Activated naive CD4-positive, alpha-beta T cell treated with anti-CD3 and anti-CD28 coated beads, Interleukin-2, amount 10 ng/mL, durations not matched to agents 7 days and 5 days (primary cell): ENCODE measurements at places on chromosomes 2 and 18.

- no peak for DNase-seq
Observed at GRCh38 chr18:31980863-31981262, 37.8 kb upstream of the RNF125 start.

DNA sequence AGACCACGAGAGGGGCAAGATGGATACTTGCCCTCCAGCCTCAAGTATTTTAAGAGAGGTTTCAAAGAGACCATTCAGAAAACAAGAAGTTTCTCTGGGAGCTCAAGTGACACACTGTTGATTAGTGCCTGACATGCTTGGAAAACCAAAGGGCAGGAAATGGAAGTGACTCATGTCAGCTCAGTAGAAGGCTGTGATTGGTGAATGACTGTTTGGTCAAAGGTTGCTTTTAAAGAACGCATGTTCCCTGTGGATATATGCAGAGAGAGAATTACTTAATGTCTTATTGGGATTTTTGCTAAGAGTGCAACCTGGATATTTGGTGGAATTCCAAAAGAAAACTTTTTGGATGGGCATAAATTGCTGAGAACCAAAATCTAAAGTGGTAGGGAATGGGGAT, 549.9 kb downstream of the XIRP2 start:
- no peak for DNase-seq

- DNase-seq = no peak
Observed at GRCh38 chr2:215396595-215397313, 39.1 kb downstream of the FN1 start.

- DNase-seq = no peak
Observed at GRCh38 chr2:200964498-200964897, 1.0 kb upstream of the ORC2 start.

- peak; percentile 89 for DNase-seq
Observed at GRCh38 chr2:11129598-11130449, 25.4 kb upstream of the SLC66A3 start.

DNA sequence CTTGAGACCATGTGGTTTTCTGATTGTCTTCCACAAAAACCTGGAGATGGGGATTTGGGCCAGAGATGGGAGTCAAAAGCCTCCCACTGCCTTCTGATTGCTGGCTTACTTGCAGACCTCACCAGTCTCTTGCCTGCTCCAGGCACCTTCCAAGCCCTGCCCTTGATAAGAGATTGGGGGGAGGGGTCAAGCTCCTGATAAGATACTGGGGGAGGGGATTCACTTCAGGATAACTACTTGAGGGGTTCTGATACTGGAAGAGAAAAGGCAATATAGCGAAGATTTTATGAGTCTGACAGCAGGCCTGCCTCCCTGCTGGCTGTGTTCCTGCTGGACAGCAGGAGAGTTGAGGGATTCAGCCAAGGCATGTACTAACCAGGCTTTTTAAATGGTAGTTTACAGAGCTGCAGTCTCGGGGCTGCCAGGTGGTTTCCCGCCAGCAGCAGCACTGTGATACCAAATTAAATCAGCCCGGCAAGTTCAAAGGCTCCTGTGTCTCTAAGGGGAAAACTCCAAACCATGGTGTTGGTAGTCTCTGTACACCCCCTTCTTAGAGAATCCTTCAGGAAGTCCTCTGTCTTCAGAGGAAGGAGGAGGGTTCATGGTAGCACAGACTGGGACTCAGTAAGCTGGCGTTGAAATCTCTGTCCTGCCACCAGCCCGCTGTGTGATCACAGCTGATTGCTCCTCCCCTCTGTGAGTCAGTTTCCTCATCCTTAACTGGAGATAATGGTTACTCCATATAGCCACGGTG, 58.3 kb downstream of the FBXO36 start:
- no peak for DNase-seq

GRCh38 chr2:129135017-129135416, 816.3 kb upstream of the HS6ST1 start:
- DNase-seq = no peak

- DNase-seq = no peak
Observed at GRCh38 chr2:198134293-198134955, 330.0 kb downstream of the PLCL1 start.

- DNase-seq = no peak
Observed at GRCh38 chr2:64482243-64482642, 28.3 kb downstream of the LGALSL start.

DNA sequence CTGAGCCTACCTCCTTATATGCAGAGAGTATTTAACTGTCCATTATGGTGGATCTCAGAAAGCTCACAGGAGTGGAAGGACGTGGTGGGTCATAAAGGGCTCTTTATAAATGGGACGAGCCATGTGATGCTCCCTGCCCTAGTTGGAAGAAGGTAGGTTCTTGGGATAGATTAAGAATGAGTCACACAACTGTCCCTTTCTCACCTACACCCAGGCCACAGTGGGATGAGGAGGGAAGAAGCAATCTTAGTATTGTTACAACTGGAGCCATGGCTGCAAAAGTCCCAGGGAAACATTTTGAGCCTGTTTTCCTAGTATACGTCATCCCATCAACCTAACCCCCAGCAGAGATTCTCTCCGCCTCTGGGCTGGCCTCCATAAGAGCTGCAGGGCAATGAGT, 229.9 kb downstream of the TTC32 start:
- no peak for DNase-seq

- DNase-seq = no peak
Observed at GRCh38 chr2:206971805-206972204, 32.5 kb downstream of the CPO start.

- DNase-seq = no peak
Observed at GRCh38 chr2:219396863-219397457, 9.2 kb upstream of the DNPEP start.

GRCh38 chr18:80010551-80010906, 22.2 kb upstream of the TXNL4A start:
- DNase-seq = no peak

GRCh38 chr2:177239053-177239452, 25.5 kb downstream of the NFE2L2 start:
- DNase-seq = no peak

DNA sequence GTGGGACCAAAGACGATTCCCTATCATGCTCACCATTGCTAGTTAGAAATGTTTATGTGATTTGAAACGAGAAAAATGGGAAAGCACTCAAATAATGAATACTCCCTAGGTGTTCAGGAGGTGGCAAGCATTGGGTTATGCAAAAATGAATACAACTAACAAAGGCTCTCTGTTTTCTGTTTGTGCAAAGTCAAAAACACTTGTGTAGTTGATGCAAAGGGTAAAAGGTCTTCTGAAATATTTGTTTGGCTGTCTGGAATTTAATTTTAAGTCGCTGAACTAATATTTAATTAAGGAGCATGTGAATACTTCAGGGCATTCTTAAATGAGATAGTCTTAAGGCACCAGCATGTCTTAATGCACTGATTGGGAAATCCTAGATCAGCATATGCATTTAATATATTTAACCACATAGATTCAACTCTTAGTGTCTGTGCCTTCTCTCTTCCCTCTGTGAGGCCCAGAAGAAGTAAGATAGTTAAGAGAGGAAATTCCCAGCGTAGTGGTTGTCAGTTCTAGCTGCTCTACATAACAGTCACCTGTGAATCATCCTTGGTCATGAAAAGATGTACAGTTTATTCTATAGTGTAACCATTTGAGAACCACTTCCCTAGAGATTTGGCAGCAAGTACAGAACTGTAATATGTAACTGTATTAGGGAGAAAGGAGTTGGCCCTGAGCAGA, 111.9 kb downstream of the EPC2 start:
- no peak for DNase-seq

GRCh38 chr2:241291977-241292376, 23.5 kb downstream of the HDLBP start:
- DNase-seq = no peak

DNA sequence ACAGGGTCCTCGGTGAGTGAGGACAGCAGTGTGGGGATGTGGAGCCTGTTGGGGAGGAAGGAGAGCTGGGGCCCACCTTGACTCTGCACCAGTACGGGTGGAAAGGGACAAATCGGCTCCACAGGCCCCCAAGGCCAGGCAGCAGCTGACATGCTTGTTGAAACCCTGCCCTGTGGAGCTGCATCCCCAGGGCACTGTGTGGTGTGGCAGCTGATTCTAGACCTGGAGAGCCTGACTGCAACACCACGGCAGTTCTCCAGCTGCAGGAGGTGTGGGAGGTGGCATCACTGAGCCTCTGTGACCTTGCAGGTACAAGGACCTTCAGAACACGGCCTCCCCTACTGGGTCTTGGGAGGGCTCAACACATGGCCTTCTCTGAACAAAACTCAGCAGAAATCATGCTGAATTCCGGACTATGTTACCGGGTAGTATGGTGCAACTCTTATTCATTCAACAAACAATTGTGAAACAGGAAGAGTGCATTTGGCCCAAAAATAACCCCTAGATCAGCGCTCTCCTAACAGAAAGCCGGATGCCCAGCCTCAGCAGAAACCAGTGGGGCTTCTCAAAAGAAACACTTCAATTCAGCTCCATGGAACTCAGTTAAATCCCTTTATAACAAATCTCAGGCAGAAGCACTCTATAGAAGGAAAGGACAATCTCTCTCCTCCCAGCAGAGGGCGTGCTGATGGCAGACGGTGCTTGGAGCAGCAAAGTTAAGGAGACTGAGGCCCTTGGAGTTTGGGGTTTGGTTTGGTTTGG, 104.4 kb upstream of the SALL3 start:
- DNase-seq = peak; percentile 55

- DNase-seq = no peak
Observed at GRCh38 chr2:37827455-37827854, 97.6 kb upstream of the RMDN2 start.
